AG09309 (cell line): ENCODE measurements at places on chromosomes 7 and 10.

DNA sequence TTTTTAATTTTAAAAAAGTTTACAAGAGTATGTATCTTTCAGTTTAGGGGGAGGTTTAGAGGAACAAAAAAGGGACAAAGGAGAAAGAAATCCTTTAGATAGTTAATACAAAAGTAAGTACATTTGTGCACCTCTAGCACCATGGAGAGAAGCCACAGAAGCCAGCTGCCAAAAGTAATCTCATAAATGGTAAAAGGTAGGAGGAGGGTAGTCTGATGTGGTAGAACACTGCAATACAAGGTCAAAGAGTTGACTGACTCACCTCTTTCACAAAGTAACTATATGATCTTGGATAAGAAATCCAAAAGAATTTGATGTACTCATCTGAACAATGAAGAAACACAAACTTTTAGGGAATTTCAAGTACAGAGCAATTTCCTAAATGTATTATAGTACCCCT, 68.1 kb downstream of the CNOT4 start:
- no peak for DNase-seq

DNA sequence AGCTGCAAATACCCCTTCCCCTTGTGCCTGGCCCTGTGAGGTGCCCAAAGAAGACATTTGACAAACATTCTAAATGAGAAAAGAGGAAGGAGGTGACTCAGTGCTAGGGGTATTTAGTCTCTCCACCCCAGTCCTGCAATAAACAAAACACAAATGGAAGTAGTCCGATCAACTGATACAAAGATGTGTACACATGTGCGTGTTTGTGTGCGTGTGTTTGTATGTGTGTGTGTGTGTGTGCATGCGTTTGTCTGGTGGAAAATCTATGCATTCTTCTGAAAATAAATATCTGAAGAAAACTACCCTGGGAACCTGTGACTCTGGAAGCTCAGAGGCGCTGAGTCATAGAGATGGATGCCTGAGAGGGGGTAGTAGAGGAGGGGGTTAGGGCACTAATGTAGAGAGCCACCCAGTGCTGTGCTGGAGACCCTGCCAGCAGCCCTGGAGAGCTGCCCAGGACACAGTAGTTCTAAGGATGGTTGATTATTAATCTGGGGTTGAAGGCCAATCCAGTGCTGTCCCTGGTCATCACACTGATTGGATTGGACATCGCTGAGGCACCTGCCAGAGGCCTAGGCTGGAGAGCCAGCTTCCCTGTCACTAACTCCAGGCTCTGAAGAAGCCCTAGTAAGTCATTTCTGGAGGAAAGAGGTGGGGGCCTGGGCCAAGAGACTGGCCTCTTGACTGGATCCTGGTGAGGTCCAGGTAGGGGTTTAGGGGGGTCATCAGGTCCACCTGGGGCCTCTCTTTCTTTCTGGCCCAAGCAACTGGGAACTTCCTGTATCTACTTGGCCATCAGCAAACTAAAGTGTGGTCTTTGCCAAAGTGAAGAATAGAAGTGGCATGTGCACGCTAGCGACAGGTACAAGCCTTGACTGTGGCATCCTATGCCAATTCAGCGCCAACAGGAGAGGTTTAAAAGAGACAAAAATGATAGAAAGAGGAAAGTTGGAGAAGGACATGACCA, 18.5 kb downstream of the SFTPA1 start:
- DNase-seq: no peak

DNA sequence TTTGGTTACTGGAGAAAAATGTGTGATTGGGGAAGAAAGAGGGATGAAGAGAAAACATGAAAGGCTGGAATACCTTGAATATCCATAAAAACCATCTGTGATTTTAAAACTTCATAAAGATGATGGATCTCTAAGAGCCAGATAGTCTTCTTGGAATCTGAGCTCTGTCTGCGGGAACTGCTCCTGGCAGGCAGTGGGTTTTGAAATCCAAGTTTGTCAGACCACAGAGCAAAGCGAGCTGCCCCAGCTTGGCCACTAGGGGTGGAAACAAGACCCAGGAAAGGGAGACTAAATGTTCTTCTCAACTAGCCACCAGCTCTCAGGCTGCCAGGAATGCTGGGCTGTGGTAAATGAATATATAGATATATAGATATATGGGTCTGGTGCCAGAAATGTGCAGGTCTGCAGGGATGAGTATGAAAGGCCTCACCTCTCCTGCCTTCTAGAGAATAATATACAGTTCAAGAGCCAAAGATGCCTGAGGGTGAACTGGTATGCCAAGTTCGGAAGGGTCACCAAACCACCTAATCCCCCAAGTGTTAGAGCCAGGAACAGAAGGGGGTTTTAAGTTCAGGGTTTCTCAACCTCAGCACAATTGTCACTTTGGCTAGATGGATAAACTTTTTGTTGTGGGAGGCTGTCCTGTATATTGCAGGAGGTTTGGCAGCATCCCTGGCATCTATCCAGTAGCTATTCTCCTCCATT, 208.8 kb downstream of the KCNMA1 start:
- peak; percentile 68 for DNase-seq

GRCh38 chr7:47045207-47046051, 536.5 kb downstream of the TNS3 start:
- DNase-seq: no peak

- peak; percentile 81 for DNase-seq
These were observed 15.1 kb upstream of the SH3PXD2A start for GRCh38 chr10:103870516-103870915.

DNA sequence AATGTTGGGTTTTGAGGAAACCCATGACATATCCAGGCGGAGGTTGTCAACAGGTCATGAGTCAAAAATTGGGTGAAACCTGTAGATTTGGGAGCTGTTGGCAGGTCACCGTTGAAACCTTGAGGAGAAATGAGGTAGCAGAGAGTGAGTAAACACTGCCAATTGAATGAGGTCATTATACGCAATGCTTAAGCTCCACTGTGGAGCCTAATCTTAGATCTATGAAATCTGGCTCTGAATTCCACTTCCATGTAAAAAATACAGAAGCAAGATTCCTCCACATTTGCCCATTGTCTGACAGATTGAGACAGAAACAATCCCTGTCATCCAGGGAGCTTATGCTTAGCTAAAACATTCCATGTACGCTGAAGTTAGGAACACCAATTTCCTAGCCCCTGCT, 76.0 kb upstream of the IL6 start:
- no peak for DNase-seq

DNA sequence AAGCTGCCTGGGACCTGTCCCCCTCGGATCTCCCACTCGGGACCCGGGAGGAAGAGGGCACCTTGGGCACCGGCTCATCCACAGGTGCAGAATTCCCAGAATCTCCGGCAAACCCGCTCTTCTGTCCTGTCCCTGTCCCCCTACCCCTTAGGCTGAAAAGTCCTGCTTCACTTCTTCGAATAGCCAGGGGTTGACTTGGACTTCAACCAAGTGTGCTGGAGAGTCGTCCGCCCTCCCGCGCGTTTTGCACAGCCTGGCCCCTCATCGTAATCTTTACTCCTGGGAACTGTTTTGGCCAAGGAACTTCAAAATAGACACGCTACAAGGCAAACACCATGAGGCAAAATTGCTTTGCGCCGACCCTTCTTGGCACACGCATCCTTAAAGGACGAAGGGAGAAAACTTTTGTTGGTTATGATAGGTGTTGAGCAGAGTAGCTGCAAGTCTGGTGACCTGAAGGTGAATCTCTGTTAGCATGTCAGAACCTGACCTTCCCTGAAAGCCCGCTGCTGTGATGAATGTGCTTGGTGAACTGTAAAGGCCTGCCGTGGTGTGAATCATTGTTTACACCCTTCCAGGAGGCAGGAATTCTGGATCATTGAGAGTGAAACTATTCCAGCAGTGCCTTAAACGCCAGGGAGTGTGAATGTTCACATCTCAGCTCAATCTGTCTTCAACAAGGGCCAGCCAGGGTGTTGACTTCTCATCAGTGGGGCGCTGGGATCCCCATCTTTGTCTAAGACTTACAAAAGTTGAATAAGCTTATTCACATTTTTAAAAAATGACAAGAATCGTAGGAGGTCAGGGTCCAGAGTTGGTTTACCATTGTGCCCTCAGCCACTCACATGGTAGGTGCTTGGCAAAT, 589 bp upstream of the RAPGEF5 start:
- no peak for DNase-seq

DNA sequence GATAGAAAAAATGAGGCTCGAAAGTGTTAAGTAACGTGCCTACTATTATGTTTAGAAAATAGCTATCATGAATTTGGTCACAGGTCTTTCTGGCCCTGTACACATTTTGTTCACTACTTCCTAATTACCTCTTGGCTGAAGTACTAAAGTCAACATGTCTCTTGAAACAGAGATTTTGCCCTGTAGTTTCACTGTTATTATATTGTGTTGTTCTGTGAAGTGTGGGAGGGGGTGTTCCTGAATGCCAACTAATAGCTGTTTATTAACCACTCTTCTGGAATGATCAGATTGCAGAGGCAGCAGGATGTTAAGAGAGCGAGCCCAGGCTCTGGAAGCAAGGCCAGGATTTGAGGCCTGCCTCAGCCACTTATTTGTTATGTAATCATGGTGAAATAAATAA, 72.1 kb downstream of the RNF133 start:
- DNase-seq: no peak

- no peak for DNase-seq
These were observed 207.6 kb upstream of the TMEM72 start for GRCh38 chr10:44703241-44704155.

GRCh38 chr7:147510923-147511322, 1079.6 kb upstream of the C7orf33 start:
- DNase-seq: no peak

- DNase-seq: no peak
These were observed 1143.3 kb upstream of the AUTS2 start for GRCh38 chr7:68454931-68455330.

DNA sequence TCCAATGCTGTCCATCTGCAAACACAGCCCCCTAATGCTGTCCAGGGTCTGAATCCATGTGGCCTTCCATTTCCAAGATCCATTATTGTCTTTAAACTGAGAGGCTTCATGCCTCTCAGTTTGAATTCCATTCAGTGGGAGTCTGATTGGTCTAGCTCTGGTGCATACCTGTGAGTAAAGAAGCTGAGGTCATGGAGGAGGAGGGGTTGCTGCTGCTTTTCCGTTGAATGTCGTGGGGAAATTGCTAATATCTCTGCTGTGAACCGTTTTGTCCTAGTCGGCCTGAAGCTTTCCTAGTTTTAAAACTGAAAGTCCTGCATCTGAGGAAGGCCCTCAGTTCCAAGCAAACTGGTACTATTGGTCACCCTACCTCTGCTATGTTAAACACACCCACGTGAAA, 17.7 kb downstream of the SH2D4B start:
- DNase-seq: no peak

- DNase-seq: no peak
These were observed 83.0 kb upstream of the CXCL12 start for GRCh38 chr10:44467900-44468299.

DNA sequence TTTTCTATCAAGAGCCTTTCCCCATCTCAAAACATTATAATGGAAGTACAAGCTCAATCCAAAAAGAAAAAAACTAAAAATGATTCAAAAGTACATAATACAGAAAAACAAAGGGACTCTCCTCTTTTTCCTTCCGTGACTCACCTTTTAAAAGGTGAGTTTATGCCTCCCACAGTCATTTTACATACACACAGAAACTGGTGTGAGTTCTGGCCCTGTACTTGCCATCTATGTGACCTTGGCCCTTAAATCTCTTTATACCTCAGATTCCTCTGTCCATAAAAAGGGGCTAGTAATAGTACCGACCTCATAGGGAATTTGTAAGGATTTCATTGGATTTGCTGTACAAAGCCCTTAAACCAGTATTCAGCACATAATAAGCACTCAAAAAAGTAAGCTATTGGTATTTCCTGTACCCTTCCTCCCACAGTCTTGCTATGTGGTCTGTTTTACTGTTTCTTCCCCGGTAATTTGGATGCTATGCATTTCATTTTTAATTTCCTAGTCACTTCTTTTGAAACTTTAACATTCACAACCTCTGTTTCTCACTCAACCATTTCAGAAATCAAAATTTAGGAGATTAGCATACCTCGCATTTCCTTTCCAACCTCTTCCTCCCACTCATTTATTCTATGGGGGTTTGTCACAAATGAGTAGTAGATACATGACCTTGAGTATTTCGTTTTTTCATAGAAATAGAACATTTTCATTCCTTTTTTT, 39.0 kb downstream of the STK17A start:
- DNase-seq: no peak

DNA sequence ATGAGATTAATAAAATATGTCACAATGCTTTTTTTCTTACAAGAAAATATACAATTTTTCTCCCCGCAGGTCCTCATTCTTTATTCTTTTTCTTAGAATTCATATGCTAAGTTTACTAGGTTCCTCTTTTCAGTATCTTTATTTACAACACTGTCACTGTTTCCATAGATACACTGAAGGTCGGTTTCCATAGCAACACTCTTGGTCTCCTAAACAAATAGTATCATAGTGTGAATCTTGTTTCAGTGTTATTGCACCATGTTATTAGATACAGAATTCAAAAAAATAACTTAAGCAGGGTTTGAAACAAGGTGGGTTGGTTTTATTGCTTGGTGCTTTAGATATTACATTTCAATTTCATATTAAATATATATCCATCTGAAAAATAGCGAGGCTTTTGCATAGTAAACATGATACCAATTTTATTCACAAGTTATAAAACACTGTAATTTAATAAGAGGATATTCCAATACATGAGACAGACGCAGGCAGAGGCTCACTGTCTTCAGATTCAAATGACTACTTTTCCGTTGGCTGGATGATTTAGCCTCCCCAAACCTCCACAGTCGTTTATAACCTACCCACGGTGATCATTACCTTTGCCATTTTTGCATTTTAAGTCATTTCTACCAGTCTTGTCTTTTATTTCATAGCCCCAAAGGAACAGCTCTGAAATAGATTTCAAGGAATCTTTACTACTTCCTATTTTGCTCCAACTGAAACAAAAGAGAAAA, 88.9 kb upstream of the KLF6 start:
- no peak for DNase-seq

- no peak for DNase-seq
These were observed 211.2 kb downstream of the GLI3 start for GRCh38 chr7:42025635-42026375.

DNA sequence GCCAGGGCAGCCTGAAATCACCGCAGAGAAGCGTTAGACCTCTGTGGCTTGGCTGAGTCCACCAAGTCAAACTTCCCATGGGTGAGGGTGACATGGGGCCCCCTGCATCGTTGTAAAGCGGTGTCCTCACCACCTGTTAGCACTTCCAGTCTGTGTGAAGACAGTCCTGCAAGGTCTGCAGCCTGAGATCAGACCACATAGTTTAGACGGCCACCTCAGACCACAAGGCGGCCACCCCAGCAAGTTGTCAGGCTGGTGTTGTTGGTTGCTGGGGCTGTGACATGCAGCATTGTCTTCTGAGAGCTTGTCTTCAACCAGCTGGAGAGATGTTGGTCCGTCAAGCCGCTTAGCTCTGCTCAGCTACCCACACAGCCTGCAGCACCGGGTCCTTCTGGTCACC, 44.1 kb upstream of the TARP start:
- DNase-seq: no peak

DNA sequence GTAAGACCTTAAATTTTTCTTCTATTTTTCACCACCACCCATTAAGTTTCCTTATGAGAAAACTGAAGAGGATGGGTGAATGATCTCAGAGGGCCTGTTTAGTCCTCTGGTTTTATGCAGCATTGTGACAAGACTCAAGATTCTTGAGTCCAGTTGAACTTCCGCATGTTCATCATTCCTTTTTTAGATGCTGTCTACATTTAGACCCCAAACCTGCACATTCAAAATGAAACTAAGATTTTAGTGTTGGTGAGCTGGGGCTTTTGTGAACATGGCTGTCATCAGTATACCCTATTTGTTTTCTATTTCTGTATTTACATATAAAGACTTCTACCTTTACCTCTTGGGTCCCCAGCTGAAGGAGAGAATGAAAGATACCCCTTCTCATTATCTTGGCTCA, 31.1 kb downstream of the NET1 start:
- DNase-seq: no peak

- DNase-seq: no peak
These were observed 77.4 kb upstream of the NRBF2 start for GRCh38 chr10:63055705-63056104.
